ENCODE measurements at places on chromosomes 12 and 14. TPM values are rescaled to one million over a fixed set of nuclear protein-coding genes. Genes with fewer than 3 reads are reported as not detected.

PAX9 gene
- total RNA-seq, result not detected

DNA sequence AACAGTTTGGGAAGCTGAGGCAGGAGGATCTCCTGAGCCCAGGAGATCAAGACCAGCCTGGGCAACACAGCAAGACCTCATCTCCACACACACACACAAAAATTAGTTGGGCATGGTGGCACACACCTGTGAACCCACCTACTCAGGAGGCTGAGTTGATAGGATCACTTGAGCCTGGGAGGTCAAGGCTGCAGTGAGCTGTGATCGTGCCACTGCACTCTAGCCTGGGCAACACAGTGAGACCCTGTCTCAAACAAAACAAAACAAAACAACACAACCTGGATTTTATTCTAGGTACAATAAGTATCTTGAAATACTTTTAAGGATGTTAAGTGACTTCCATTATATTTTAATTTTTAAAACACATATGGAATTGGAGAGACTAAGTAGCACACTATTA, 45.8 kb downstream of the YAF2 start:
- no peak overlapping the region for H3K27ac ChIP-seq
- no peak for DNase-seq
- H3K36me3 ChIP-seq, result no peaks in the 10 kb centered on the region
- no peaks in the 10 kb centered on the region for H3K27me3 ChIP-seq

POTEG gene
- not detected for total RNA-seq

DNA sequence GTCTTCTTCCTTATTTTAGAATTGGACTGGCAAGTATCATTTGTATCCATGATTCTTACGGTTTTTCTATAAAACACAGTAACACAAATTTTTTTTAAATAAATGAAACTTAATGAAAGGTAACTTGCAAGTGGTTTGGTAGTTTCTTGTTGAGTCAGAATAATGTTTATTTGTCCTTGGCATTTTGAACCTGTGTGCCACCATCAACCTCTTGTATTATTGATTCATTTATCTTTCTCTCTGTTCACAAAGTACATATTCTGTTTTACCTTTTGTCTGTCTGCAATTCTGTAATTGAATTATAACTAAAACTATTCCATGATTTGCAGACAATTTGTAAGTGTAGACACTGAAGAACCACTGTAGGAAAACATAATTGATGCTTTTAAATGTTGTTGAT, 54.7 kb downstream of the MIPOL1 start:
- no peak for DNase-seq
- no peaks in the 10 kb centered on the region for H3K36me3 ChIP-seq
- H3K4me1 ChIP-seq, result peaks cover 2% of the 10 kb centered on the region
- no peak overlapping the region for H3K4me3 ChIP-seq

- H3K27ac ChIP-seq, result peak overlapping the region; percentile 1
- peaks cover 12% of the 10 kb centered on the region for H3K4me1 ChIP-seq
- no peaks in the 10 kb centered on the region for H3K36me3 ChIP-seq
- no peak for DNase-seq
- H3K27me3 ChIP-seq, result no peaks in the 10 kb centered on the region
These were observed 516 bp downstream of the NINJ2 start for GRCh38 chr12:662566-663292.

- H3K36me3 ChIP-seq, result no peaks in the 10 kb centered on the region
These were observed 6.2 kb upstream of the ELK3 start for GRCh38 chr12:96187956-96188355.

DNA sequence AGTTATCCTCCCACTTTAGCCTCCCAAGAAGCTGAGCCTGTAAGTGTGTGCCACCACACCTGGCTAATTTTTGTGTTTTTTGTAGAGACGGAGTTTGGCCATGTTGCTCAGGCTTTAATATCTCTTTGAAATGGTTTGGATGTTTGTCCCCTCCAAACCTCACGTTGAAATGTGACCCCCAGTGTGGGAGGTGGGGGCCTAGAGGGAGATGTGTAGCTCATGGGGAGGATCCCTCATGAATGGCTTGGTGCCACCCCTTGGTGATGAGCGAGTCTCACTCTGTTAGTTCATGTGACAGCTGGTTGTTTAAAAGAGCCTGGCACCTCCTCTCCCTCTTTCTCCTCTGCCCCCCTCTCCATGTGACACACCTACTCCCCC, 23.6 kb upstream of the TTC7B start:
- no peak overlapping the region for H3K4me3 ChIP-seq
- peaks cover 10% of the 10 kb centered on the region for H3K4me1 ChIP-seq
- DNase-seq, result no peak
- H3K27ac ChIP-seq, result peak overlapping the region; percentile 50
- no peaks in the 10 kb centered on the region for H3K36me3 ChIP-seq

DNA sequence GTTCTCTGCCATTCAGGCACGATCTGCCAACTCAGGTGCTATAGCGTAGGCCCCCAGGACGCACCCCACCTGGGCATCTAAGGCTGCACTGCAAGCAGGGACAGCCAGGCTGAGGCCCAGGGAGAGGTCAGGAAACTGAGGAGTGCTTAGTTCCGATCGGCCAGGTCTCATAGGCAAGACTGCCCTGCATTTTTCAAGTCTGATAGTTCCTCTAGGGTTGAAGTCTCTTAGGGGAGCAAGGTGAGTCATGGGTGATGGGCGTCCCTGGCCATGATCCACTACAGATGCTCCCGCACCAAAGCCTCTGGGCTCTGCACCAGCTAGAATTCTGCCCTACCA, 13.2 kb downstream of the NOPCHAP1 start:
- H3K36me3 ChIP-seq, result peaks cover 38% of the 10 kb centered on the region
- H3K27me3 ChIP-seq, result no peaks in the 10 kb centered on the region
- peak overlapping the region; percentile 69 for H3K27ac ChIP-seq
- H3K4me1 ChIP-seq, result no peaks in the 10 kb centered on the region

- peaks cover 74% of the 10 kb centered on the region for H3K4me1 ChIP-seq
- DNase-seq, result no peak
- H3K4me3 ChIP-seq, result no peak overlapping the region
- H3K27ac ChIP-seq, result no peak overlapping the region
- H3K27me3 ChIP-seq, result no peaks in the 10 kb centered on the region
- no peaks in the 10 kb centered on the region for H3K36me3 ChIP-seq
These were observed 413.1 kb downstream of the ZFP36L1 start for GRCh38 chr14:68379510-68380328.

DNA sequence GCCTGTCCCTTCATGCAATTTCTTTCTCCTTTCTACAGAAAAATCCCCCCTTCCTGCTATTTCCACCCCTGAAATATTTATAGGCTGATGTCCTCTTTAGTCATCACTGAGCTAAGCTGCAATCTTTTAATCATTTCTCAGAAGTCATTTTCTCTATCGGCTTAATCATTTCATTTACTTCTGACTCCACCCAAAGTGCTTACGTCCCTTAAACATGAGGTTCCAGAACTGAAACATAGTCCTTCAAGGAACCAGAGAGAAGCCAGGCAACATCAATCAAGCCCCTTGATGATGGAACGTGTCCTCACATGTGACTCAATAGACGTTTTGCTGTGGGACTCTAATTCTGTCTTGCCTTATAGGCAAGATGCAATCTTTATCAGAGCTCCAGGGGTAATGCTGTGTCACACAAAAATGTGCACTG, 148.7 kb upstream of the KRR1 start:
- H3K36me3 ChIP-seq, result no peaks in the 10 kb centered on the region
- H3K4me1 ChIP-seq, result peaks cover 20% of the 10 kb centered on the region
- no peak overlapping the region for H3K4me3 ChIP-seq
- no peak for DNase-seq
- no peaks in the 10 kb centered on the region for H3K27me3 ChIP-seq

GRCh38 chr12:109157986-109158385, 41.6 kb downstream of the ACACB start:
- H3K27me3 ChIP-seq, result peaks cover 14% of the 10 kb centered on the region
- H3K27ac ChIP-seq, result no peak overlapping the region
- peak overlapping the region; percentile 5 for H3K4me3 ChIP-seq

HECTD4 gene
- 49.4 TPM for total RNA-seq

GRCh38 chr12:5166976-5167375, 123.3 kb downstream of the KCNA5 start:
- peaks cover 9% of the 10 kb centered on the region for H3K4me1 ChIP-seq
- no peak overlapping the region for H3K27ac ChIP-seq
- no peaks in the 10 kb centered on the region for H3K36me3 ChIP-seq
- no peak overlapping the region for H3K4me3 ChIP-seq

DNA sequence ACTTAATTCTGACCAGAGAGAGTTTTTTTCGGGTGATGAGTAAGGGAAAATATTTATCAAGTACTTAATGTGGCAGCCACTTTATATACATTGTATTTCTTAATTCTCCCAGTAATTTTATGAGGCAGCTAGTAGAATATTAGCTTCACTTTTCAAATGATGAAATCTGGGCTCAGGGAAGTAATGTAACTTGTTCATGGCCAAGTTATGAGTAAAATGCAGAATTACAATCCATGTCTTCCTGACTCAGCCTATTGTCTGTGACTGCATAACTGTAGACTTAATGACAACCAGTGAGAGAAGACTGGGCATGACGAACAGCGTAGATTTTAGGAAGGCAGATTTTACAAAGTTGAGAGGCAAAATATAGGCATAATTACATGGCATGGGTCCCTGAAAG, 106.7 kb upstream of the MIS18BP1 start:
- H3K27ac ChIP-seq, result no peak overlapping the region
- H3K36me3 ChIP-seq, result no peaks in the 10 kb centered on the region
- no peaks in the 10 kb centered on the region for H3K27me3 ChIP-seq
- DNase-seq, result no peak
- no peak overlapping the region for H3K4me3 ChIP-seq
- no peaks in the 10 kb centered on the region for H3K4me1 ChIP-seq

CPNE6 gene
- not detected for total RNA-seq

CBLN3 gene
- total RNA-seq, result 1.0 TPM

DNA sequence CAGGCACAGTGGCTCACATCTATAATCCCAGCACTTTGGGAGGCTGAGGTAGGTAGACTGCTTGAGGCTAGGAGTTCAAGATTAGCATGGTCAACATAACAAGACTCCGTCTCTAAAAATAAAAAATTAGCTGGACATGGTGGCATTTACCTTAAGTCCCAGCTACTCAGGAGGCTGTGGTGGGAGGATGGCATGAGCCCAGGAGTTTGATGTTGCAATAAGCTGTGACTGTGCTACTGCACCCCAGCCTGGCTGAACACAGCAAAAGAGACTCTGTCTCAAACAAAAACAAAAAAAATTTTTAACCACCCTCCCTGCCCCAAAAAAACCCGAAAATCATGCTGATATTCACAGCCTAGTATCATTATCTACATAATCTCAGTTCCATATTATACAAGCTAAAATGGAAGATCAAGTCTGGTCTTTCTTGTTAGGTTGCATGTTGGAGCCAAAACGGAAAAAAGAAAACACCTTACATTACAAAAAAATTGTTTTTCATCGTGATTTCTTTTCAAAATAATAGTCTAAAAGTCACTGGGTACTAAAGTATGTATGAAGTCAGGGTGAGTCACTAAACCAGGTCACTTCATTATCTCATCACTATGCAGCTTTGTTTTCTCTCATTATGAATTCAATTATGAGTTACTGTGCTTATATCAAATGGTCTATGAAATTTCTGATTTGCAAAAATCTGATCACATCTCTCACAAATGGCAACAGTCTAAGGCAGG, 13.8 kb downstream of the GXYLT1 start:
- DNase-seq, result no peak
- peak overlapping the region; percentile 62 for H3K27ac ChIP-seq
- no peaks in the 10 kb centered on the region for H3K27me3 ChIP-seq
- peaks cover 7% of the 10 kb centered on the region for H3K36me3 ChIP-seq
- H3K4me1 ChIP-seq, result peaks cover 10% of the 10 kb centered on the region
- no peak overlapping the region for H3K4me3 ChIP-seq

GRCh38 chr14:100576091-100577085, 10.8 kb downstream of the BEGAIN start:
- peaks cover 17% of the 10 kb centered on the region for H3K4me1 ChIP-seq
- peaks cover 13% of the 10 kb centered on the region for H3K27me3 ChIP-seq

DNA sequence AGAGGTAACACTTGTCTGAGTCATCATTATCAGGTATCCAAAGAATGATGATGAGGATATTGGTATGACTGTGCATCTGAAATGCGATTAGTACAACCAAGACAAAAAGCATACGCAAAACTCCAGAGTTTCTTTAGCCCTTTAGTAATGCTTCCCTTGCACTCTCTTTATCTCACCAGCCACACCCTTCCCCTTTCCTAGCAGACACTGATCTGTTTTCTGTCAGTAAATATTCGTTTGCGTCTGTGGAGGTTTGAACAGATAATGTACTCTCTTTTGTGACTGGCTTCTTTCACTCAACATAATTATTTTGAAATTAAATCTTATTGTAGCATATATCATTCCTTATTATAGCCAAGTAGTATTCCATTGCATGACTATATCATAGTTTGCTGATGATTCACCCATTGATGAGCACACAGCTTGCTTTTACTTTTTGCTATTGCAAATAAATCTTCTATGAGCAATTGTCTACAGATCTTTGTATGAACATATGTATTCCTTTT, 775.7 kb downstream of the SLC6A15 start:
- no peak overlapping the region for H3K27ac ChIP-seq
- no peak overlapping the region for H3K4me3 ChIP-seq
- H3K36me3 ChIP-seq, result no peaks in the 10 kb centered on the region
- no peak for DNase-seq
- no peaks in the 10 kb centered on the region for H3K27me3 ChIP-seq

- H3K27me3 ChIP-seq, result peaks cover 75% of the 10 kb centered on the region
- no peaks in the 10 kb centered on the region for H3K36me3 ChIP-seq
These were observed 1.0 kb downstream of the INSM2 start for GRCh38 chr14:35534873-35535482.

DNA sequence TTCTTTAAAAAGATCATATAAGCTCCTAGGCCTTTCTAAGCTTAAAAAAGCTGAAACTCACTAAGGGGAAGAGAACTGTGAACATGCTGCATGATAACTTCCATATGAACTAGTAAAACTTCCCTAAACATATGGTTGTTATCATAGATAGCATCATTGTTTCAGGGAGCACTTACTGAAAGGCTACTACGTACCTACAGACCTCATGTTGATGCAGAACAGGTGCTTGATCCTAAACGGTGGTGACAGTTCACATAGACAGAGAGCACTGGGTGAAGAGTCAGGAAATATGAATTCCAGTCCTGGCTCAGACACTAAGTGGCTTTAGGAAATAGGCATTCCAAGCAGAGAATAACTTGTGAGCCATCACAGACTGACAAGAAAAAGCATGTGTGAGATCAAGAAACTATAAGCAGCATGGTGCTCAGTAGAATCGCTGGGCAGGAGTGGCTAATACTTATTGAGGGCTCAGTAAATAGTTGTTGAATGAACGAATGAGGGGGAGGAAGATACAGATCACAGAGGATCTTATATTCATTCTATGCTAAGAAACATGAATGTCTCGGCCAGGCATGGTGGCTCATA, 78.4 kb upstream of the NUDT4 start:
- no peaks in the 10 kb centered on the region for H3K27me3 ChIP-seq
- no peak overlapping the region for H3K27ac ChIP-seq
- DNase-seq, result no peak
- H3K4me3 ChIP-seq, result no peak overlapping the region
- peaks cover 9% of the 10 kb centered on the region for H3K4me1 ChIP-seq
- H3K36me3 ChIP-seq, result no peaks in the 10 kb centered on the region

GRCh38 chr12:100987552-100988521, 193.3 kb downstream of the ANO4 start:
- no peak overlapping the region for H3K4me3 ChIP-seq
- H3K27ac ChIP-seq, result no peak overlapping the region
- H3K27me3 ChIP-seq, result peaks cover 6% of the 10 kb centered on the region
- no peaks in the 10 kb centered on the region for H3K36me3 ChIP-seq

All from neural crest cell (in vitro differentiated cells).